Occipital lobe (tissue), 3 donors: ENCODE measurements at places on chromosomes 16 and 17.

GRCh38 chr17:29159306-29159860 is 20.8 kb downstream of the MYO18A start:
- DNase-seq: no peak

GRCh38 chr17:79562192-79562930 is 48.5 kb downstream of the RBFOX3 start:
- no peak for DNase-seq

DNA sequence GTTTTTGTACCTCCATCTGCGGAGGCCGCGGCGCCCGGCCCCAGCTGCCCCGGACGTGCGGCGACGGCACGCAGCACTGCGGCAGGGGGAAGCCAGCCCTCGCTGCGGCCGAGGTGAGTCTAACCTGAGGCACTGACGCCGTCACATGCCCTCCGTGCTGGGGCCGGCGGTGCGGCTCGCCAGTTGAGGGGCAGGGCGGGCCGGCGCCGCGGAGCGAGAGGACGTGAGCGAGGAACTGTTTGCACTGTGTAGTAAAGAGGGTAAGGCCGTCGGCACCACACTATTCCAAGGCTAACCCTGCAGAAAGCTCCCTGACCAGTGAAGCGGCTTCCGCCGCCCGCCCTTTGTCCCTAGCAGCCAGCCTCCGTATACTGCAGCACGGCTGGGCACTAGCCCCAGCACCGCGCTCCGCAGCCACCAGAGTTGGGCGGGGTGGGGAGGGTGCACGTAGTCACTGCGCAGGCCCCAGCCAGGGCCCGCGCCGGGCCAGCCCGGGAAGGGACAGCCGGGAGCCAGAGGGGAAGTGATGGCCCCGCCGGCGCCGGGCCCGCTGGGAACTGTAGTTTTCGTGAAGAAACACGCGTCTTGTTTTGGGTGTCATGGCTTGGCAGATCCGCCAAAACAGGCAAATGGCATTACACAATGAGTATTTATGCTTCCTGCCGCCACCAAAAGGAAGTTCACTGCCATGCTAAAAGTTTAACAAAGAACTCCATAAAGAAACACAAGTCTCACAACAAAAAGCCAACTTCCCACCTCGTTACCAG is 580 bp upstream of the KANSL1 start:
- peak; percentile 90 for DNase-seq

DNA sequence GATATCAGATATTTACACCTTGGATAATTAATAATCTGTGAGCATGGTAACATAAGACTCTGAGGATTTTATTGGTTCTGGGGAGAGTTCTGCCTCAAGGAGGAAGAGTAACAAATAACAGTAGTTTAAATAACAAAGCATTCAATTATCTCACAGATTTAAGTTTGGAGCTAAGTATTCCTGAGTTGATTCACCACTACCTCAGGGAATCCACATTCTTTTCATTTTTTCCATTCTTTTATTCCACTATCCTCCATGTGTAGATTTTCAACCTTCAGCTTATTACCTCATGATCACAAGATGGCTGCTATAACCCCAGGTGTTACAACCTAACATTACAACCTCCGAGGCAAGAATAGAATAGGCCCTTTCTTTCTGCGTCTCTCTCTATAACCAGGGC is 252.2 kb upstream of the TOX3 start:
- DNase-seq: no peak

- DNase-seq: no peak
Observed at GRCh38 chr17:78804777-78805176, 22.7 kb upstream of the CYTH1 start.

DNA sequence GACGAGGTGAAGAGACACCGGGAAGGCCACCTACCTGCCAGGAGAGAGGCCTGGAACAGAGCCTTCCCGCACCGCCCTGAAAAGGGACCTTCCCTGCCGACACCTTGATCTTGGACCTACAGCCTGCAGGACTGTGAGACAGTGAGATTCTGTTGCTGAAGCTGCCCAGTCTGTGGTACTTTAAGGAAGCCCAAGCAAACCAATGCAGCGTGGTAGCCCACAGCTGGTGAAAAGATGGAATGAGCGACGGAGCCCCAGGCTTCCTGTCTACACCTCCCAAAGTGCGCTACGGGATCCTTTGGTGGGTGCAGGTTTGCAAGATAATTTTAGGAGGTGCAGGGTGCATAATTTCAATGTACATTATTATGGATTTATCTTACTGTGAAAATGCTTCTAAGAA is 33.9 kb downstream of the TNFRSF13B start:
- DNase-seq: no peak

GRCh38 chr17:50473901-50474300 is 4.8 kb upstream of the RSAD1 start:
- DNase-seq: no peak

DNA sequence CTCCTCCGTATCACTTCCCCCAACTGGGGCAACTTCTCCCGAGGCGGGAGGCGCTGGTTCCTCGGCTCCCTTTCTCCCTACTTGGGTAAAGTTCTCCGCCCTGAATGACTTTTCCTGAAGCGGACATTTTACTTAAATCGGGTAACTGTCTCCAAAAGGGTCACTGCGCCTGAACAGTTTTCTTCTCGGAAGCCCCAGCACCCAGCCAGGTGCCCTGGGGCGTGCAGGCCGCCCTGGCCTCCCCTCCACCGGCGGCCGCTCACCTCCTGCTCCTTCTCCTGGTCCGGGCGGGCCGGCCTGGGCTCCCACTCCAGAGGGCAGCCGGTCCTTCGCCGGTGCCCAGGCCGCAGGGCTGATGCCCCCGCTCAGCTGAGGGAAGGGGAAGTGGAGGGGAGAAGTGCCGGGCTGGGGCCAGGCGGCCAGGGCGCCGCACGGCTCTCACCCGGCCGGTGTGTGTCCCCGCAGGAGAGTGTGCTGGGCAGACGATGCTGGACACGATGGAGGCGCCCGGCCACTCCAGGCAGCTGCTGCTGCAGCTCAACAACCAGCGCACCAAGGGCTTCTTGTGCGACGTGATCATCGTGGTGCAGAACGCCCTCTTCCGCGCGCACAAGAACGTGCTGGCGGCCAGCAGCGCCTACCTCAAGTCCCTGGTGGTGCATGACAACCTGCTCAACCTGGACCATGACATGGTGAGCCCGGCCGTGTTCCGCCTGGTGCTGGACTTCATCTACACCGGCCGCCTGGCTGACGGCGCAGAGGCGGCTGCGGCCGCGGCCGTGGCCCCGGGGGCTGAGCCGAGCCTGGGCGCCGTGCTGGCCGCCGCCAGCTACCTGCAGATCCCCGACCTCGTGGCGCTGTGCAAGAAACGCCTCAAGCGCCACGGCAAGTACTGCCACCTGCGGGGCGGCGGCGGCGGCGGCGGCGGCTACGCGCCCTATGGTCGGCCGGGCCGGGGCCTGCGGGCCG is 1.6 kb downstream of the HIC1 start:
- no peak for DNase-seq

DNA sequence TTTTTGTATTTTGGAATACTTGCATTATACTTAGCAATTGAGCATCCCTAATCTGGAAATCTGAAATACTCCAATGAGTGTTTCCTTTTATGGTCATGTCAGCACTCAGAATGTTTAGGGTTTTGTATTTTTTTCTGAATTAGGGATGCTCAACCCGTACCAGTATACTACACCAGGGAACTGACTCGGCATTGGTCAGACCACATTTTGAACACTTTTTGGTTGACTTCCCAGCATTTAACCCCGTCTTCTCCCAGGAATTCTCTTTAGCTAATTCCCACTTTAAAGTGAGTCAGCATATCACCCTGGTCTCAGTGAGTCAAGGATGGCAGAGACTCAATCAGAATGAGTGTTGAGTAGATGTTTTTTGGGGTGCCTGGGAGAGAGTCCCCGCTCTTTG is 177.9 kb downstream of the SPECC1 start:
- DNase-seq: no peak

GRCh38 chr17:79064026-79064425 is 10.6 kb upstream of the ENGASE start:
- DNase-seq: no peak

GRCh38 chr16:87100306-87101058 is 216.7 kb downstream of the C16orf95 start:
- no peak for DNase-seq

DNA sequence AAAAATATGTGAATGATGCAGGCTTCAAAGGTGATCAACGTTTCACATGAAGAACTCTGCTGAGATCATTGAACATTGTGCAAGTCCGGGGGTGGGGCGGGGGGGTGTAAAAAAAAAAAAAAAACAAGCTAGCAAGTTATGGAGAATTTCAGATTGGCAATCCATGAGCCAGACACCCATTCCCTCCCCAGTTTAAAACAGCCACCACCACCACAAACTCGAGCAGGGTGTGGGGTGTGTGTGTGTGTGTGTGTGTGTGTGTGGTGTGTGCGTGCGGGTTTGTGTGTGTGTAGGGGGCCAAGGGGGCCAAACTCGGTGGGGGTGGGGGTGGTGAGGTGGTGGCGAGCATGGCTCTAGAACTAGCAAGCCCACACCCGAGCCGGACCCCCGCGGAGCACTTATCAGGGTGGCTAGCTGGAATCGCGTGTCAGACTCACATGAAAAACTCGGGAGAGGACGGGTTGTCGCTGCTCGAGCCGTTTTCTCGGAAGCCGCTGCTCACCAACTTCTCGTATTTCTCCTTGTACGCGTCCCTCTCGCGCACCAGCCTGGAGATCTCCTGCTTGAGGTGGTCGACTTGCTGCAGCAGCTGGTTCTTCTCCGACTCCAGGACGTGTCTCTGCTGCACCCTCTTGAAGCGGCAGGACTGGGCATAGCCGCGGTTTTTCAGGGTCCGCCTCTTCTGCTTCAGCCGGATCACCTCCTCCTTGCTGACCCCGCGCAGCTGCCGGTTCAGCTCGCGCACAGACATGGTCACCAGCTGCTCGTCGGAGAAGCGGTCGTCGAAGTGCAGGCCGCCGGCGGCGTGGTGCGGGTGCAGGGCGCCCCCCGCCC is 2.0 kb downstream of the MAF start:
- peak; percentile 14 for DNase-seq

GRCh38 chr16:5056352-5056751 is 9.4 kb downstream of the C16orf89 start:
- DNase-seq: no peak

GRCh38 chr16:48136547-48137360 is 19.0 kb downstream of the ABCC12 start:
- DNase-seq: peak; percentile 18

DNA sequence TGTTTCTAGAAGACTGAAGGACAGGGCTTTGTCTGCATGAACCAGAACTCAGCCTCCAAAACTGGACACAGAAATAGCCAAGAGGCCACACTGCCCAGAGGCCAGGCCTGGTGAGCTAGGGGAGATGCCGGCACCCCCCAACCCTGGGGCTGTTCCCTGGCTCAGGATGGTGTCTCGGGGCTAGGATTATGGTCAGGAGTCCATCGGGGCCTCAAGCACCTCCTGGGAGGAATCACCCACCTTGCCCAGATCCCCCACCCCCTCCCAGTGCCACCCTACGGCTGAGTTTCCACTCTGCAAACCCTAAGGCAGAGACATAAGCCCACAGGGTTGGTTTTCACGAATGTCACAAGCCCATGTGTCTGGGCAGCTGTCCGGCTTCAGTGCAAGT is 37.2 kb downstream of the SLC7A5 start:
- no peak for DNase-seq

- DNase-seq: no peak
Observed at GRCh38 chr17:40602445-40603443, 37.5 kb upstream of the CCR7 start.

DNA sequence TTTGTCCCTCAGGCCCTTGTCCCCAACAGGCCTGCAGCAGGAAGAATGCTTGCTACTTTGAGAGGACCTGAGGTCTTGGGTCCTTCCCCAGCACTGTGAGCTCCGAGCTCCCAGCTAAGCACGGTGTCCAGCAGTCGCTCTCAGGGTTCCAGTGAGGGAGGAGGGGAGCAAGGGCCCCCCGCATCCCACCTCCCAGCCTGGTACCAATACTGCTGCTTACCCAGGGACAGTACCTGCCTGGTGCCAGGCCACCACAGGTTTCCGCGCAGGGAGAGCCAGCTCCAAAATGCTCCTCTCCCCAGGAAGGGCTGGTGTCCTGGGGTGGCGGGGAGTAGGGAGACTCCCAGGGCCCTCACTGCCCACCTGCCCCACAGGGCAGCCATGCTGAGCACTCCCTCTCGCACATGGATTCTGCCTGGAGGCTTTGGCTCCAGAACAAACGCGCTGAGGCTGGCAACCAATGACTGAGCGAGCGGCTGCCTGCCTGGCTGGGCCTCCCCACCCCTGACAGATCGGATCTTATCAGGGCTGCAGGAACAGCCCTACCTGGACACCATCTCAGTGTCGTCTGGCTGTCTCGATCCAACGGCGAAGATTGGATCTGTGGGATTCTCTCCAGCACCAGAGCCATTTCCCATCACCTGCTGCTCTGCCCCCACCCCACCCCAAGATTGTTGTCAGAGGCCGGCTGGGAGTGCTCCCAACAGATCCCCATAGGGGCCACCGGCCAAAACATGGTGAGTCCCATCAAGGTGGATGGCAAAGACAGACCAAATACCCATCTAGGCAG is 2.4 kb downstream of the DOK4 start:
- DNase-seq: no peak

GRCh38 chr16:49554681-49555080 is 181.1 kb downstream of the C16orf78 start:
- no peak for DNase-seq

DNA sequence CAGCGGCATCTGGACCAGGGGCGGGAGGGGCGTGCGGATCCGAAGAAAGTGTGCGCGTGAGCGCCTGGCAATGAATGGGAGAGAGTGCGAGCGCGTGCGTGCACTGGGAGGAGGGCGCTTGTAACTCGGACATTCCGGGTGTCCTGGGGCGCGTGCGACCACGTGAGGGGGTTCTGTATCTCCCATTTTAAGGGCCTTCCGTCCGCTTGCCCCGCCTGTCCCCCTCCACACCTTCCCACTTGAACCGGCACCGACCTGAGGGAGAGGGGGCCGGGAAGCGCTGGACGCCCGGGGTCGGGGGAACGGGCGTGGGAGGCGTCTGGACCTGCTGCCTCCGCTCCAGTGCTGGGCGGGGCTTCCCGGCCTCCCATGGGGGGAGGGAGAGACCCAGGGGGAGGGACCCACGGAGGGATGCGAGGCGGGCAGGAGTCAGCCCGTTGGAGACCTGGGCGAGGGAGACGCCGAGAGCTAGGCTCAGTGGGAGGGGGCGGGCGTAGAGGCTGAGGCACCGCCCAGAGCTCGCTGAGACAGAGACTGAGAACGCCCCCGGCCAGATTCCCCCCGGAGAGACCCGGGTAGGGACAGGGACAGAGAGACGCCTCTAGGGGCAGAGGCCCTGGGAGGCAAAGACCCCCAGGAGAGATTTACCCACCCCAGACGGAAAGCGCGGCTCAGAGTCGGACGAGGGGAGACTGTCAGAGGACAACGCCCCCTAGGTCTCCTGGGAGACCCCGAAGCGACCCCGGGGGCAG is at the start of gene KREMEN2:
TSS of gene KREMEN2 (plus strand) at position 553 of the 752 bp plus-strand sequence. CDS start 246 bp downstream, outside the sequence.
- DNase-seq: no peak
